Esophagus squamous epithelium (tissue), 5 donors: ENCODE measurements at places on chromosomes 12 and 14.

- no peak for DNase-seq
Observed at GRCh38 chr12:127570387-127570786, 696.6 kb upstream of the TMEM132C start.

- no peak for DNase-seq
Observed at GRCh38 chr12:64042911-64043310, 179.2 kb downstream of the KICS2 start.

DNA sequence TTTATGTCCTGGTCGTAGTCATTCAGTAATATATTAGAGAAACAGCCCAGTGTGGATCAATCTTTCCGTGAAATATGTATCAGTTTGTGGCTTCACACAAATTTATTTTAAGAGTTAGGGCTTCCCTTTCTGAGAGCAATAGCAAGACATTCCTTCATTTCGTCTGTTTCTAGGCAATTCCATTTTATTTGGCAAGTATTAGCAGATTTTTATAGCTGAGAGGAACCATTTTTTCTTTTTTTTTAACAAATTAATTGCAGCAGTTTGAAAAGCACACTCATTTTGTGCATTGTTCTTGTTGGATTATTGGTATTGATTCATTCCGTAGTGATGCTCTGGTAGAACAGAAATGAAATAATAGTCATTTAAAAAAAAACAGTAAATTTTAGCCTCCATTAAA lies 132.9 kb downstream of the SRGAP1 start:
- DNase-seq, result no peak

DNA sequence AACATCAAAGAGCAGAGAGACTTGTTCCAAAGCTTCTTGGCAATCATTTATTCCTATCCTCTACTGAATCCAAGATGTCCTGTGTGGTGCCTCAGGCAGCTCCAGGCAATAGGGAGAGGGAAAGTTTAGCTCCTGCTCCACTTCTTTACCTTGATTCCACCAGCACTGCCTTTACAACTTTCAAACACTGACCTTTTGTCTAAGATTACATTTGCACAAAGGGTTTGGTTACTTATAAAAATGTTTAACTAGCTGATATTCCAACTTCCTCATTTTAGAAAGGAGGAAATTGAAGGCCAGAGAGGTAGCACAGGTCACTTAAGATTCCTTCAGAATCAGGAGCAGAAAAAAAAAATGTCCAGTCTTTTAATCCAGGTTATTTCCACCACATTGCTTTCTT lies 192.7 kb downstream of the BTG1 start:
- DNase-seq, result no peak

DNA sequence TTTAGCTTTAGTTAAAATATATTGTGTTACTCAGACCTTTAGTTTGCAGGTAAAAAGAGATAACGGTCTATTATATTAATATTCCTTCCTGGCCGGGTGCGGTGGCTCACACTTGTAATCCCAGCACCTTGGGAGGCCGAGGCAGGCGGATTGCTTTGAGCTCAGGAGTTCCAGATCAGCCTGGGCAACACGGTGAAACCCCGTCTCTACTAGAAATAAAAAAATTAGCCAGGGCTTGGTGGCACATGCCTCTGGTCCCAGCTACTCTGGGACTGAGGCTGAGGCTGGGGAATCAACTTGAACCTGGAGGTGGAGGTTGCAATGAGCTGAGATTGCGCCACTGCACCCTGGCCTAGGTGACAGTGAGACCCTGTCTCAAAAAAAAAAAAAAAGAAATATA lies 13.2 kb upstream of the EID3 start:
- no peak for DNase-seq

DNA sequence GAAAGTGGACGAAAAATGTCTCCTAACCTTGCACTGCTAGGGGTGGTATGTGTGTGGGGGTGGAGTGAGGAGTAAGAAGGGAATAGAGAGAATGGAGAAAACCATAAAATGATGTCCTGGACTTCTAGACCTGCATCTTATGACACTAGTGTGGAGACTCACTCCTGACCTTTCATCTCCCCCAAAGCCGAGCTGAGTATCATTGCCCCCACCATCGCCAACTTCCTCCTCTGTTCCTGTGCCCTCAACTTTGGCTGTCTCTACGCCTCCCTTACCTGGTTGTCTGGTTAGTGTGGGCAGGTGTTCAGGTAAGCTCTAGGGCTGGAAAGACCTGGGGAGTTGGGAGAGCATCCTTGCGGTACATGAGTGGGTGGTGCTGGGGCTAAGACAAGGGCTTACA lies 4.5 kb upstream of the KLHL33 start:
- DNase-seq, result no peak

GRCh38 chr12:110861729-110862128 lies 14.9 kb downstream of the CCDC63 start:
- DNase-seq, result no peak

DNA sequence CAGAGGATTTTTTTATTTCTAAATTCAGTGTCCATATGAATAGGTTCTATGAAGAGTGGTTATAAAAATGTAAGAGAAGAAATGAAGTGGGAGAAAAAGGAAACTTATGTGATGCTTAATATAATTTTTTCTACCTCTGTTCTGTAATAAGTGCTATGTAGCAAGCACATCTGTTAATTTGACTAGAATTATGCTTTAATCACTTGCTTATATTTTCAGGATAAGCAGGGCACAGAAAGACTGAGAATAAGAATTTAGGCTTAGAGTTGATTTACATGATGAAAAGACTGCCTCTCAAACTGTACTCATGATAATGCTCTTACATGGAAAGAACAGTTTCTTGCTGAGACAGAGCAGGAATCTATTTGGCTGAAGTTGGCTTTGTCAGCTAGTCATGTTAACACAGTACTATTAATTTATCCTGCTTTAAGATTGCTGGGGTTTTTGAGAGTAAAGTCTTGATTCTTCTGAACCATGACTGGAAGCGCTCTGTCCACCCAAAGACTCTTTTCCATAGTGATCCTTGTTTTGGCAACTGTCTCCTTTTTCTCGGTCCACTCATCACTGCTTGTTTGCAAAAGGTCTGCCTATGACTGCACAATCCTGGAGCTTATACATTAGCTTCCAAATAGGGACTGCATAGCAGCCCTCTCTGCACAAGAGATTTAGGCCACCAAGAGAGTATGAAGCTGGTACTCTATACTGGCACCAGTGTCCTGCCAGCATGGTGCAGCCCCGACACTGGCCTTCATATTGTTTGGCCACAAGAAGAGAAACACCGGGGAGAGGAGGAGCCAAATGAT lies 98.8 kb downstream of the AKAP6 start:
- no peak for DNase-seq

DNA sequence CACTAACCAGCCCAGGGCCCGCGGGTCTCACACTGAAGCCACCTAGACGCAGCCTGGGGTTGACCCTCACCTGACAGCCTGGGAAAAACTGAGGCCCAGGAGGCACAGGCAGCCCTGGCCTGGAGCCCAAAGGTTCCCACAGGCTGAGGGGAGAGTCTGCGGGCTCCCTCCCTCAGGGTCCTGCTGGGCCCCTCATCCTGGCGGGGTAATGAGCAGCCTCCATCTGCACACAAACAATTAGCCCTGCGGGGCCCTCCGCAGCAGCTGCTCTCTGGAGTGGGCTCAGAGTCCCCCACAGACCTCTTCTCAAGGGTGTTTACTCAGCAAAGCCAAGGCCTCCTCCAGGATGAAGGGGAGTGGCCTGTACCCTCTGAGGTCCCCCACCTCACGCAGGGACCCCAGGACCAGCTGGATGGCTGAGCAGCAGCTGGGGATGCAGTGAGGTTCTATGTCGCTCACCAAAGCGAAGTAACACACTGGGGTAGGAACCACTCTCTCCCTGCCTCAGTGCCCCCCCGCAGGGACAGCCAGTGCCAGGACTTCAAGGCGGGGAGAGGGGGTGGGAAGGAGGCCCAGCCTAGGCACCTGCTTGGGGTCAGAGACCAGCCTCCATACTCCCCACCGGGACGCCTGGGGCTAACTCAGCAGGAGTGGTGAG lies 7.3 kb downstream of the AKT1 start:
- DNase-seq, result no peak

DNA sequence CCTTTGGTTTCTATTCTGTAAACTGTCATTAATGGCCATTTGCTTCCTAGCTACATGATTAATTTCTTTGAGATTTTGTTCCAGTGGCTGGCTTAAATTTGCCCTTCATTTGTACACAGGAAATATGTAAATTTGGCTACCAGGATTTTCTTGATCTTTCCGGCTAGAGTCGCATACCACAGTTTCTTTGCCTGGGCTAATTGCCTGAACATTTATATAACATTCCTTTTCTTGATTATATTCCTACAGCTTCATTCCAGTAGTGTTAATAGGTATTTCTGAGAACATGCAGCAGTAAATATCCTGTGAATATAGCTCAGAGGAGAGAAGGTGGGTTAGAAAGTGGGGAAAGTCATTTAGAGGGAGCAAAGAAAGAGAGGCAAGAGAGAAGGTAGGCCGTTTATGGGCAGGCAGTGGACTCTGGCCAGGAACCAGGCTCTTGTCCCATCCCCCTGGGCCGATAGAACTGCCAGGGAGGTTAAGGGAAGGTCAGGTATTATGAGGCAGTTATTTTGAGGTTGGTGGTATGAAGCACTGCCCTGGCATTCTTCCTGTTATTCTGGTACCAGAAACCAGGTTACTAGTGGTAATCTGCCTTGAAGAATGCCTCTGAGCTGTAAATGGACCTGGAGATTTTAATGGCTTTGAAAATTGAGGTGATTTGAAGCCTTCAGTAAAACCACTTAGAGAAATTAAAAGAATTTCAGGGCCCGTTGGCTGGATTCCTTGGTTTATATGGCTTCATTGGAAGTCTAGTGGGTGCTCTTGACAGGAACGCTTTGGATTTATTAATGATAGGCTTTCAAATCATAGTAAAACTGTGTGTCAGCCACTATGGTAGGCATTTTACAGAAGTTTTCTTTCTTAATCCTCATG lies 4.4 kb downstream of the RNF10 start:
- DNase-seq, result no peak

DNA sequence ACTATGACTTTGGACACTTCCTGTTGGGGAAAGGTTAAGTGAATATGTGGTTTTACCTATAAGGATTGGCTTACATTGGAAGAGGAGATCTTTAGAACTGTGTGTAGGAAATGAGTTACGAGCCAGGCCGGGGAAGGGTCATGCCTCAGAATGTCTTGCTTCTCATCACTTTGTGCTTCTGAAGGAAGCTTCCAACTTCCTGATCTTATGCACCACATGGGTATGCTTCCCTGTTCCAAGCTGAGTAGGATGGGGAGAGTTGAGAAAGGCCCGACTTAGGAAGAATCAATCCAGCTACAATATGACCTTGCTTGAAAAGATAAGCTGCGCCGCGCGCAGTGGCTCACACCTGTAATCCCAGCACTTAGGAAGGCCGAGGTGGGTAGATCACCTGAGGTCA lies 59.9 kb downstream of the STXBP6 start:
- no peak for DNase-seq

DNA sequence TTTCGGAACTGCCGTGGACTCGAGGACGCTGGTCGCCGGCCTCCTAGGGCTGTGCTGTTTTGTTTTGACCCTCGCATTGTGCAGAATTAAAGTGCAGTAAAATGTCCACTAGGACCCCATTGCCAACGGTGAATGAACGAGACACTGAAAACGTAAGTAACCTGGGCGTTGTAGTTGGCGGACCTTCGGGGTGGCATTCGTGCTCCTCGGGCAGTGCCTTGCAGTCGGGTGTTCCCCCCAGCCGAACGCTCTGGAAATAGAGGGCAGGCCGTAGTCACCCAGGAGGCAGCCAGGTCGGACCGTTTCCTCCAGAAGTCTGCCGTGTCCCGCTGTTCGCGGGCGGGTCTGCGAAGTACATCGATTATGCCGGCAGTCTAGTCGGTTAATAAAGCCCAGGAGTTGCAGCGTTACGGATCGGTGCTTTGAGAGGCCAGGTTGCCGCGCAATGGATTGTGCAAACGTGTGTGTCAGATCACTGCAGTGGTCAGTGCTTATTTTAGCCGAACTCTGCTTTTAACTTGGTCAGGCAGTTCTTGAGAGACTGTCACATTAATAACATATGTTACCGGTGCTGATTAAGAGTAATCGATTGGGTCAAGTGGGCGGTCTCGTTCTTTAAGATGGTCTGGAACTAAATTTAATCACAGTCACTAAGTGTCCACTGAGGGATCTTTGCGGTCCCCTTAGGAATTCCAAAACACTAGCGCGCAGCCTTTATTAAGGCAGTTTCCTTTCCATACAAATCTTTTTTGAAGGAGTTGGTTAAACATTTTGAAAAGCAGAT lies 906 bp downstream of the MARK3 start:
- no peak for DNase-seq

- no peak for DNase-seq
Observed at GRCh38 chr12:118371321-118372282, 1.1 kb downstream of the TAOK3 start.

GRCh38 chr12:650983-651382 lies 12.3 kb downstream of the NINJ2 start:
- DNase-seq, result no peak

DNA sequence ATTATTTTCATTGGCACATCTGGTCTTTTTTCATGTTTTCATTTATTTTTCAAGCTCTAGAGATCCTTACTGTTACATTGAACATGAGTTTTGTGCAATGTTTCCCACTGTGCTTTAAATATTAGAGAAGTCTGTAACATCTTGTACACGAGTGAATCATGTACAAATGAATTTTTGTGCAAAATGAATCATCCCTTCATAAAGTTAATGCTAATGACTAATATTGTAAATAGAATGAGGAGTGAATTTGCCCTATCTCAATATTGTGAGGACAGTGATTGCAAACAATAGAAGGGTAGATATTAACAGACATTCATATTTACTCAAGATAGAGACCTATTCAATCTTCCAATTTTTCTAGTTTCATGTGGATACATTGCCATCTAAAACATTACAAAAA lies 463.3 kb upstream of the FOXG1 start:
- no peak for DNase-seq
